ENCODE measurements at places on chromosomes 3 and 15.

- H3K27me3 ChIP-seq = no peaks in the 10 kb centered on the region
- no peaks in the 10 kb centered on the region for H3K36me3 ChIP-seq
- no peak overlapping the region for H3K27ac ChIP-seq
- no peak for DNase-seq
These were observed 74.2 kb upstream of the FBN1 start for GRCh38 chr15:48719668-48720067.

- no peaks in the 10 kb centered on the region for H3K36me3 ChIP-seq
- DNase-seq = no peak
- H3K27me3 ChIP-seq = no peaks in the 10 kb centered on the region
- no peak overlapping the region for H3K4me3 ChIP-seq
- H3K27ac ChIP-seq = no peak overlapping the region
These were observed 63.4 kb downstream of the ARHGEF26 start for GRCh38 chr3:154184582-154184981.

- H3K4me1 ChIP-seq = no peaks in the 10 kb centered on the region
These were observed 34.3 kb downstream of the DNAH1 start for GRCh38 chr3:52350416-52350815.

GRCh38 chr3:1774597-1774996 is 324.1 kb upstream of the CNTN4 start:
- no peak overlapping the region for H3K4me3 ChIP-seq
- no peaks in the 10 kb centered on the region for H3K27me3 ChIP-seq
- no peak overlapping the region for H3K27ac ChIP-seq
- no peak for DNase-seq
- no peaks in the 10 kb centered on the region for H3K36me3 ChIP-seq
- no peaks in the 10 kb centered on the region for H3K4me1 ChIP-seq

GRCh38 chr3:12886736-12887135 is 45.4 kb upstream of the RPL32 start:
- H3K4me1 ChIP-seq = no peaks in the 10 kb centered on the region
- no peaks in the 10 kb centered on the region for H3K36me3 ChIP-seq
- no peak overlapping the region for H3K4me3 ChIP-seq
- H3K27ac ChIP-seq = no peak overlapping the region
- DNase-seq = no peak

DNA sequence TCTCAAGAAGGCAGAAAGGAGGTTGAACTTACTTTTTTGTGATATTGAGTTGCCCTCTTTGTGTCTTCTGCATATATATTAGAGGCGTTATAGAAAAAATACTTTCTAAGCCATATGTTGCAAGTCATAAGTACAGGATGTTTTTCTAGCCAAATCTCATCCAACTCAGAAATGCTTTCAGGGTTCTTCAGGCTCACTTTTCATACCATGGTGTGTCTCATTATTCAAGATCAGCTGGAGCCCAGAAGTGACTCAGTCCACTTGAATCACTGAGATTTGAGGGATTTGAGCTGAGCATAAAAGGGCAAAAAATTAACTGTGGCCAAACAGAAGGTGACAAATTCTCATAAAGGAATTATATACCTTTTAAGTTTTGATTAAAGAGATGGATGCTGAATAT is 157.3 kb downstream of the WNT5A start:
- no peak overlapping the region for H3K4me3 ChIP-seq
- H3K27ac ChIP-seq = peak overlapping the region; percentile 70
- DNase-seq = no peak
- no peaks in the 10 kb centered on the region for H3K27me3 ChIP-seq
- no peaks in the 10 kb centered on the region for H3K4me1 ChIP-seq

- H3K4me3 ChIP-seq = no peak overlapping the region
- peak overlapping the region; percentile 35 for H3K27ac ChIP-seq
- H3K36me3 ChIP-seq = no peaks in the 10 kb centered on the region
- H3K4me1 ChIP-seq = peaks cover 6% of the 10 kb centered on the region
- DNase-seq = no peak
These were observed 1.2 kb upstream of the FAM81A start for GRCh38 chr15:59436774-59437141.

- no peaks in the 10 kb centered on the region for H3K27me3 ChIP-seq
- no peaks in the 10 kb centered on the region for H3K36me3 ChIP-seq
- no peak overlapping the region for H3K4me3 ChIP-seq
- no peak for DNase-seq
- H3K27ac ChIP-seq = no peak overlapping the region
- H3K4me1 ChIP-seq = no peaks in the 10 kb centered on the region
These were observed 116.9 kb upstream of the LRRFIP2 start for GRCh38 chr3:37291275-37291700.

DNA sequence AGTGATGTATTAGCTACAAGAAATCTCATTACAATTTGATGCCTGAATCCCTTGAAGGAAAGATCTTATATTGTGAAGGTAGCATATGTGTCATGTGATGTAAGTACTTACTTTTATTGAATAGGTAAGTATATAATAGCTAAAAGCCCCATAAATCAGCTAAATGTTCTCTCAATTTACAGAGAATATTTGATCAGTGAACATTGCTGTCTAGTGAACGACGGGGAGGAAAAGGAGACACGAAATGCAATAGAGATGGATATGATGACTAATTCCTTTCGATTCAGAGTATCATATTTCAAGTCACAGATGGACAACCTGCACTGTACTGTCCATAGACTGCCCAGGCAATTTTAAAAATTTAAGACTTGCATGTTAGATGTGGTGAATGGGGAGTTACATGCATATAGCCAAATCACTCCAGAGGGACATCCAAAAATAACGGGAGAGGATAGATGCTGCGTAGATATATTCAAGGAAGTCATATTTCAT is 462.1 kb upstream of the CDIN1 start:
- no peaks in the 10 kb centered on the region for H3K36me3 ChIP-seq
- H3K4me3 ChIP-seq = no peak overlapping the region
- no peak overlapping the region for H3K27ac ChIP-seq
- H3K4me1 ChIP-seq = no peaks in the 10 kb centered on the region
- H3K27me3 ChIP-seq = no peaks in the 10 kb centered on the region

- H3K27ac ChIP-seq = peak overlapping the region; percentile 76
- H3K4me1 ChIP-seq = no peaks in the 10 kb centered on the region
- no peak overlapping the region for H3K4me3 ChIP-seq
These were observed 627.0 kb upstream of the TBL1XR1 start for GRCh38 chr3:177824190-177824786.

DNA sequence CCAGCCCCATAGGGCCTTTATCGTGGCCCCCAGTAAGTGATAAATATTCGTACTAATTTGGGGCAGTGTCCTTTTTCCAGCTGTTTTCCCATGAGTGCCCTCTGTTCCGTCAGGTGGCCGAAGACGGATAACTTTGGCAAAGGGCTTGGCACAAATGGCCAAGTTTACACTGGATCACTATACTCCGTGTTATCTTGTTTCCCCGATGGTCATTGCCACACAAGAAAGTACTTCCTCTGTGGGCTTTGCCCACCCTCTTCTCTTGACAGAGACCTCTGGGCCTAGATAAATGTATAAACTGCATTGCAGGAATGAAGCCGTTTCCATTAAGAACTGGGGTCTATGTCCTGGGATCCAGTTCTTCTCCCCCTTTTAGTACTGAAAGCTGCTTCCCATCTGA is 39.1 kb downstream of the SMAD3 start:
- H3K36me3 ChIP-seq = no peaks in the 10 kb centered on the region
- H3K27me3 ChIP-seq = no peaks in the 10 kb centered on the region
- peak overlapping the region; percentile 81 for H3K27ac ChIP-seq

GRCh38 chr3:105040026-105040622 is 326.6 kb upstream of the ALCAM start:
- H3K4me1 ChIP-seq = no peaks in the 10 kb centered on the region
- H3K4me3 ChIP-seq = no peak overlapping the region
- no peaks in the 10 kb centered on the region for H3K36me3 ChIP-seq
- H3K27ac ChIP-seq = no peak overlapping the region
- H3K27me3 ChIP-seq = no peaks in the 10 kb centered on the region

DNA sequence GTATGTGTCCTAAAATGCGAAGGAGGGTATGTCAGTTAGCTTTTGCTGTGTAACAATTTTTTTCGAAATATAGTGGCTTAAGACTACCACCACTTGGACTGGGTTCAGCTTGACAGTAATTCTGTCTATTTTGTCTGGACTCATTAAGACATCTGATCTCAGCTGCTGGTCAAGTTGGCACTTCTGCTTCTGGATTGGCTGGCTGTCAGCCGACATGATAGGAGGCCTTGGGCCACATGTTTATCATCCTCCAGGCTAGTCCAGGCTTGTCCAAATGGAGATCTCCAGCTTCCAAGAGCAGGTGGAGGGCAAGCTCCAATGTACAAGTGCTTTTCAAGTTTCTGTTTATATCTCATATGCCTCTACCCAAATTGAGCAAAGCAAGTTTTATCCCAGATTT is 95.9 kb downstream of the GALK2 start:
- no peaks in the 10 kb centered on the region for H3K4me1 ChIP-seq
- H3K36me3 ChIP-seq = no peaks in the 10 kb centered on the region
- no peak overlapping the region for H3K4me3 ChIP-seq
- no peak overlapping the region for H3K27ac ChIP-seq
- no peak for DNase-seq

DNA sequence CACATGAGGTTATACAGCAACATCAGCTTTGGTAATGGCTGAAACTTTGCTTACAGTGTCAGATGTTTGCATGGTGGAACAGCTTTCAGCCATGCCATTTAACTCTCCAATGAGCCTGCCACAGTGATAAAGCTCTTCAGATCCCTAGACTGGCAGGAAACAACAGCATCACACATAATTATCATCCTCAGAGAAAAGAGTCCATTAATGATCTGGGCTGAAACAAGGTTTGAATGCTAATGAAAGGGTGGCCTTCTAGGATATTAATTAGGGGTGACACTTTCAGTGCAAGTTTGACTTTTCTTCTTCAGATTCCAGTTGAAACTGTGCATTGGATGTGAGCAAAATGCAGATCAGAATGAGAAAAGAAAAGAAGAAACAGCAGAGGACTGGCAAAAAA is 166.6 kb downstream of the IGSF11 start:
- H3K27me3 ChIP-seq = no peaks in the 10 kb centered on the region
- H3K4me1 ChIP-seq = no peaks in the 10 kb centered on the region
- no peak overlapping the region for H3K27ac ChIP-seq
- H3K36me3 ChIP-seq = no peaks in the 10 kb centered on the region

GRCh38 chr3:119400466-119400865 is 62.9 kb downstream of the TMEM39A start:
- H3K27ac ChIP-seq = no peak overlapping the region
- H3K4me3 ChIP-seq = no peak overlapping the region
- H3K4me1 ChIP-seq = no peaks in the 10 kb centered on the region

DNA sequence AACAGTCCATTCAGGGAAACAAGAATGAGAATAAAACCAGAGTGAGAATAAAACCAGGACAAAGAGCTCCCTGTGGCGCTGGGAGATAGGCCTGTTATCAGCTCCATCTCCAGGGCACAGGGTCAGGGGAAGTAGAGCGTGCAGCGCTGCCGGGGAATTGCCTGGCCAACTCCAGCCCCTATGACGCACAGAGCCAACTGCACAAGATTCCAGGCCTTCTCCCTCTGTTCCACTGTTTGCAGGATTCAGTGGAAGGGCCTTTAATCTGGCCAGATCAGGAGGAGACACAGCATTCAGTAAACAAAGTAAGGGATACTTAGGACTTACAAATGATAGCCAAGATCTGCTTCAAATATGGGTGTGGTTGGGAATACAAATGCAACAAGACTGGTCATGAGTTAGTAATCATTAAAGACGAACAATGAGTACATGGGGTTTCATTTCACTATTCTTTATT is 49.4 kb downstream of the ITGB5 start:
- H3K4me1 ChIP-seq = peaks cover 11% of the 10 kb centered on the region
- peak overlapping the region; percentile 76 for H3K27ac ChIP-seq
- no peaks in the 10 kb centered on the region for H3K27me3 ChIP-seq
- no peaks in the 10 kb centered on the region for H3K36me3 ChIP-seq
- no peak overlapping the region for H3K4me3 ChIP-seq

DNA sequence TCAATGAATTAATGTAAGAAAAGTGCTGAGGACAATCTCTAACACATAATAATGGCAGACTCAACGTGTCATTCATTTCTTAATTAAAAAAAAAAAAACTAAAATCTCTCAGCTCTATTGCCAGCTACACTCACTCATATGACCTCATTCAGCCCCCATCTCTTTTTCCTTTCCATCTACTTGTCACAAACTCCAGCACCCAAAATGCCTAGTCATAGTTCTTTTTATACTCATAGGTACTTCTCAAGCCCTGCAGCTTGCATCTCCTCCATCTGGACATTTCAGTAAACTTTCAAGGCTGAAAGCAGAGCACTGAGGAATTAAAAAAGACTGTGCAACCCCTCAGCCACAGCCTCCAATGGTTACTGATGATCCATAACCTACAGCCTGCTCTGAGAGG is 109.8 kb downstream of the PLCH1 start:
- H3K4me3 ChIP-seq = no peak overlapping the region
- no peak overlapping the region for H3K27ac ChIP-seq
- H3K27me3 ChIP-seq = no peaks in the 10 kb centered on the region
- no peaks in the 10 kb centered on the region for H3K36me3 ChIP-seq

- H3K36me3 ChIP-seq = no peaks in the 10 kb centered on the region
- H3K4me1 ChIP-seq = peaks cover 7% of the 10 kb centered on the region
- H3K27ac ChIP-seq = no peak overlapping the region
These were observed 2.9 kb downstream of the TICRR start for GRCh38 chr15:89578146-89578545.

- H3K27me3 ChIP-seq = no peaks in the 10 kb centered on the region
- no peak overlapping the region for H3K4me3 ChIP-seq
- no peaks in the 10 kb centered on the region for H3K4me1 ChIP-seq
- no peak overlapping the region for H3K27ac ChIP-seq
- no peaks in the 10 kb centered on the region for H3K36me3 ChIP-seq
These were observed 4.8 kb downstream of the PPP1R14D start for GRCh38 chr15:40823572-40824343.

- H3K4me3 ChIP-seq = no peak overlapping the region
- no peaks in the 10 kb centered on the region for H3K27me3 ChIP-seq
- no peak overlapping the region for H3K27ac ChIP-seq
These were observed 38.4 kb downstream of the CMC1 start for GRCh38 chr3:28279770-28280169.

GRCh38 chr15:42549032-42549491 is 424 bp downstream of the HAUS2 start:
- H3K4me1 ChIP-seq = no peaks in the 10 kb centered on the region
- DNase-seq = peak; percentile 25
- no peaks in the 10 kb centered on the region for H3K27me3 ChIP-seq
- H3K4me3 ChIP-seq = peak overlapping the region; percentile 71
- H3K36me3 ChIP-seq = no peaks in the 10 kb centered on the region
- peak overlapping the region; percentile 91 for H3K27ac ChIP-seq

All from uterus (tissue), 4 donors.